ENCODE measurements at places on chromosomes 16 and 17. TPM values are rescaled to one million over a fixed set of nuclear protein-coding genes. Genes with fewer than 3 reads are reported as not detected.

Gene CACNG5
- not detected for polyA plus RNA-seq

Gene RNF157
- 15.4 TPM for polyA plus RNA-seq

Gene TAC4
- polyA plus RNA-seq = 1.6 TPM

Gene KRTAP4-5
- polyA plus RNA-seq = not detected

Gene P3H4
- polyA plus RNA-seq = 31.4 TPM

Gene EVI2B
- polyA plus RNA-seq = 4.0 TPM

- DNase-seq = no peak
Observed at GRCh38 chr16:50467559-50467942, 80.6 kb upstream of the NKD1 start.

DNA sequence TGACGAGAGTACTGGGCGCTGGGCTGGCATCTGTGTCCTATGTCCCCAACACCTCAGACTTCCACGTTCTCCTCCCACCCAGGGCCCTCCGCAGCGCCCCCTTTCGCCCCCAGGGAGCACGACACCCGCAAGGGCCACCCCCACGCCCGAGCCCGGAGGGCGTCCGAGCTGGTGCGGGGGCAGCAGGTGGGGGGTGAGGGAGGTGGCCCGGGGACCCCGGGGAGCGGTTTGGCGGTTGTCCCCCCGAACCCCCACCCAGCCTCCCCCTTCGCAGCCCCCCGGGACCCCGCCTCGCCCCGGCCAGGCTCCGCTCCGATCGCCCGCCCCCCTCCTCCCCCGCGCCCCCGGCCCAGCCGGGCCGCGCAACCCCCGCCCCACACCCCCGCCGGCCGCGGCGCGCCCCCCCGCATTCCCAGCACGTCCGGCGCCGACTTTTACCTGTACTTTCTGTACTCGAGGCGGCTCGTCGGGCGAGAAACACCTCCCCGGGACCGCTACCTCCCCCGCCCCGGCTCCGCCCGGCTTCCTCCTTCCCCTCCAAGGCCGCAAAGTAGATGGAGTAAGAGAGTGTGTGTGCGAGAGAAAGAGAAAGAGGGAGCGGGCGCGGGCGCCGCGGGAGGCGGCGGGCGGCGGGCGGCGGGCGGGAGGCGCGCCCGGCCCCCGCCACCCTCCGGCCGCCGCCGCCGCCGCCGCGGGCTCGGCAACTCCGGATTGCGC is 901 bp downstream of the CDYL2 start:
- peak; percentile 3 for DNase-seq

GRCh38 chr17:7221278-7222092 is 1.7 kb downstream of the ACADVL start:
- no peak for DNase-seq

GRCh38 chr16:4697848-4698291 is 4.5 kb downstream of the NUDT16L1 start:
- DNase-seq = no peak

DNA sequence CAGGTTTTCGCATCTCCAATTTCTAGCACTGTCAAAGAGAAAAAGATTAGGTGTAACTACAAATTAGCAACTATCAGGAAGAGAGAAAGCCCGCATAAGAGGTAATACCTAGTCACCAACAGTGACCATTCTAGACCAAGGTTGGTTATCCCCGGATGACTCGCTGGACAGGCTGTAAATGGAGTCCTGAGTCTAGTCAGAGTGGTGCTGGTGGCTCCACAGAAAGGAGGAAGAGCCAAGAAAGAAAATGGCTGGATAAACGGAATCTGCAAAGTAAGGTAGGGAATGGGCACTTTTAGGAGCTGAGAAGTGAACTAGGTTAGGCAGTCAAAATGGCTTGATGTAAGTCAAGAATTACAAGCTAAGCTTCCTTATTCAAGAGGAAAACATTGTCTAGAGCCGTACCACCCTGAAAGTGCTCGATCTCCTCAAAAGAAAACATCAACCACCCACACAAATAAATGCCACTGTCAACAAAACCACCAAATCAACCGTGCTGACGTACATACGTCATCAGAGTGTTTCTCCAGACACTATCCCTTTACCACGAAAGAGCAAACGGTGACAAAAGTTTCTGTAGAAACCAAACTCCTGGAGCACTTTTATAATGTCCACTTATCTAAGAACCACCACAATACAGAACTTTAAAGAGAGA is 2.2 kb downstream of the GSPT1 start:
- no peak for DNase-seq

DNA sequence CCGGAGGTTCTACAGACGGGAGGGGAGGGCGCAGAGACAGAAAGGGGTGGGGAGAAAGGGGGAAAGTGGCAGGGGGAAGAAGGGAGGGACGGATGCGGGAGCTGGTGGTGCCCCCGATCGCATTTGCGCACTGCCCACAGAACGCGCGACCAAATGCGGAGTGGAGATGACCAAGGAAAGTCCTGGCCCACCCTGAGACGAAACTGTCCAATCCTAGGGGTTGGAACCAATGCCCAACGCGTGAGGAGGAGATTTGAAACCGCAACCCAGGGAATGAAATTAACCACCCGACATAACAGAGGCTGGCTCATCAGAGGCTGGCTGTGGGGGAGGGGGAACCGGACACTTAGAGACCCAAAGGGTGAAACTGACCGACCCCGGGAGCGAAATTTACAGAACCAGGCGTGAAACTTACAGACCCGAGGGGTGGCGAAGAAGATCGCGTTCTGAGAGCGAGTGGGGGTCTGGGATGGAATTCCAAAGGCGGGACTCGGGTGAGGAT is 1.4 kb downstream of the HES7 start:
- DNase-seq = no peak

DNA sequence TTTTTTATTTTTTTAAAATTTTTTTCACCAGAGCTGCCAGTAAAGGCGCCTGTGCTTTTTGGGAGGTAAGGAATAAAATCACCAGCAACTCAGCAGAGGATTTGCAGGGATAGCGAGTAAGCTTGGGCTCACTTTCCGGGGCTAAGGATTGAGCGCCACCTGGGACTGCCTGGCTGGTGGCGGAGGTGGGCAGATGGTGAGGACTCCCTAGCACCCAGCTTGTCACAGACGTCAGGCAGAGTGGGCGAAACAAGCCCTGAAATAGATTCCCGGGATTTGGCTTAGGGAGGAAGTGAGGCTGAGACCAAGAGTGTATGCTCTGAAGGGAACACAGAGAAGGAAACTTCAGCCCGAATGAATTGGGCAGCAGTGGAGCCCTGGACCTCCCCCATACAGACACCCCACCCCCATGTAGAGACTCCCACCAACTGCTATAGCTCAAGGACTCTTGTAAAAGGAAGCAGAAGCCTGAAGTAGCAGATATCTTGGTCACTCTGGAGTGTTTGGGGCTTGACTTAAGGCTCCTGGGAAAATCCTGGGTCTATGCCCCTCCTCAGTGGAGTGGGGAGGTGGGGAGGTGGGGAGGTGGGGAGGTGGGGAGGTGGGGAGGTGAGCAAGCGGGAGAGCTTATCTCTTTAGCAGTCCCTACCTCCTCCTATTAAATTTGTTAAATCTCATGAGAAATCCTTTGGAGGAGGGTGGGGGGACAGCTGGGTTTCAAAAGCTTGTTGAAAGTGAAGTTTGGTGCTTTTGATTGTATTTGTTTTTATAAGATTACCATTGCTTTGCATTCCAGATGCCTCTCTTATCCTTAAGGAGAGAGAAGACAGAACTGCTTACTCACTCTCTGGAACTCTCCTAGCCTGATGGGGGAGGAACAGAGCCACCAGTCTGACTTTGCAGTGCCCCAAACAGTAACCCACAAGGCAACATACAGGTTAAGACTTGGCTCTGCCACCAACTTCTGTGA is 8.2 kb downstream of the ARL4D start:
- no peak for DNase-seq

DNA sequence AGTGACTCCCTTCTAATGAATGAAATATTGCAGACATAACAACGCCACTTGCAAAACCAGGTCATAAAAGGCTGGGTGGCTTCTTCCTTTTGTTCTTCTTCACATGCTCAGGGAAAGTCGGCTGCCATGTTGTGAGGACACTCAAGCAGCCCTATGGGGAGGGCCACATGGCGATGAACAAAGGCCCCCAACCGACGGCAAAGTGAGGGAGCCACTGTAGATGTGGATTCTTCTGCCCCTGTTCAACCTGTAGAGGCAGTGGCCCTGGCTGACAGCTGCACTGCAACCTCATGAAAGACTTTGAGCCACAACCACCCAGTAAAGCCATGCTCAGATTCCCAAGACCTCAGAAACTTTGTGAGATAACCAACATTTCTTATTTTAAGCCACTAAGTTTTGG is 203.5 kb upstream of the TNRC6C start:
- no peak for DNase-seq

GRCh38 chr16:17555176-17555575 is 84.4 kb upstream of the XYLT1 start:
- DNase-seq = no peak

GRCh38 chr16:11994143-11995119 is 17.9 kb downstream of the SNX29 start:
- no peak for DNase-seq

GRCh38 chr17:29084541-29085146 is 41.7 kb downstream of the PIPOX start:
- no peak for DNase-seq

DNA sequence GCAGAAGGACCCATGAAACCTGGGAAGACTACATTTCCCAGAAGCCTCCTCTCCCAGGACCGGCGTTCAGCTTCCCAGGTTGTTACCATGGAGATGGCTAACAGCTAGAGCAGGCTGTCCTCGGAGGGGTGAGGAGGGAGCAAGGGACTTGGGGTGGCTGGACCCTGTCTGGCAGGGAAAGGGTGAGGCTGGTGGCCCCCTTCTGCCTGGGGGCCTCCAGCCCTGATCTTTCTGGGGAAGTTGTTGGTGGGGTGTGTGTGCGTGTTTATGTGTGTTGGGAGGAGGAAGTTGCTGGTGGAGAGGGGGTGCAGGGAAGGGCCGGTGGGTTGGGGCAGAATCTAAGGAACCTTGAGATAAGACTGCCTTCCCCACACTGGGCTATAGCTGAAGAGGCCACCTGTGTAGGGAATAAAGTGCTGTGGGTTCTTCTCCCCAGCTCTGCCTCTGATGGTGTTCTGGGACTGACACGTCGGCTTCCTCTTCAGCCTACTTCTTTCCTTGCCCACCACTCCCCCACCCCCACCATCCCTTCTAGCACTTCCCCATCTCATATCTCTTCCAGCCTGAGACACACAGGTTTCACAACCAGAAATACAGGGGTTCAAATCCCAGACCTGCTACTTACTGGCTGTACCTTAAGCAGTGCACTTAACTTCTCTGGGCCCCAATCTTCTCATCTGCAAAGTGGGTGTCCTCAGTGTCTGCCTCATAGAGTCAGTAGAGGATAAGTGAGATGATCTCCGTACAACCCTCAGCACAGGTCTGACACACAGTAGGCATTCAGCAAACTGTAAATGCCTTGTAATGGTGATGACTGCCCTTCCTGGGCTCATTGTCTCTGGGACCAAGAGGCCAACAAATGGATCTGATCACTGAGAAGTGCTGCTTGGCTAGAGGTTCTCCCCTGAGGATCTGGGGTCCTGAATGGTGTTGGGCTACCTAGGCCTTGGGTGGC is at the start of gene DRC7:
Gene DRC7, plus strand, starts transcription at position 82 of the 955 bp plus-strand sequence. CDS start 3,144 bp downstream, outside the sequence.
- peak; percentile 35 for DNase-seq

DNA sequence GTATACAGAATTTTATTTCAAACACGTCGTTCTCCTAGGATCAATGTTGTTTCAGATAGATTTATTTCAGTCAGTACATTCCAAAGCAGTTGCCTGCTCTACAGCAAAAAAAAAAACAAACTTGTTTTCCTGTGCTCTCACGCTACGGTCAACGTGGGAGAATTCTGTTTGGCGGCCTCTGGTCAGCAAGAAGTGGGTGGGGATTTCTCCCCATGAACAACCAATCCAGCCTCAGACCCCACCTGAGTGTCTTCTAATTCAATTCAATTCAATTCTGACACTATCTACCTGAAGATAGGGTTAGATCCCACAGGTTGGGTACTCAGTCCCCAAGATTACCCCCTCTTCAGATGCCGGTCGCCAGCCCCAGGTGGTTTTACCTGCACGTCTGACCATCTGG is 22.1 kb downstream of the C17orf58 start:
- DNase-seq = no peak

DNA sequence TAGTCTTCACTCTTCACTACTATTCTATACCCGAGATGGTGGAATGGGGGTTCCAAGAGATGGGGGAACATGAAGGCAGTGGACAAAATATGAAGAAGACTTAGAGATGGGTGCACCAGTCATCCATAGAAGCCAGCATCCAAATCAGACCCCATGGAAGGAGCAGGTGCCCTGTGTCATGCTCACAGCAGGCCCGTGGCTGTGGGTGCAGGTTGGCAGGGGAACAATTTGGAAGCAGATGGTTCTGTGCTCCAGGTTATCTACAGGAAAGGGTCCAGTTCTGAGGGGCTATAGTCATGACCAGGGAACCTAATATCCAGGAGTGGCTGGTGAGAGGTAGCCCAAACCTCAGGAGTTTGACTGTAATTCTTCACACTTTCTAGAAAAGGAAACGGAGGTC is 9.6 kb upstream of the LPCAT2 start:
- no peak for DNase-seq

- no peak for DNase-seq
Observed at GRCh38 chr17:65504141-65504540, 57.3 kb downstream of the AXIN2 start.

DNA sequence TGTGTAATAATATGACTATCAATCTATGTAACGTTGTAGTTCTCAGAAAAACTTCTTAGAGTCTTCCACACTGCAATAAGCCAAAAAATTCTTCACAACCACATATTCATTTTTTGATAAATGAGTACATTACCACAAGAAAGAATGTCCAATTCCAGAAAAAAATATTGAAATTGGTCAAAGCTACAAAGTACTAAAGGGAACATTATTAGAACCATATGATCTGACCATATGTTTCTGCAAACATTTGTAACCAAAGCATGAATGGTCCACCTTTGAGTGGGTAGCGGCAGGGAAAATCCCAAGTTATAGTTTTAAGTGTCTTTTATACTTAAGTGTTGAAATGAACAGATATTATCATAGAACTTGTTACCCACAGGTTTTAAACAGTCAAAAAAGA is 71.7 kb upstream of the NACA2 start:
- no peak for DNase-seq

DNA sequence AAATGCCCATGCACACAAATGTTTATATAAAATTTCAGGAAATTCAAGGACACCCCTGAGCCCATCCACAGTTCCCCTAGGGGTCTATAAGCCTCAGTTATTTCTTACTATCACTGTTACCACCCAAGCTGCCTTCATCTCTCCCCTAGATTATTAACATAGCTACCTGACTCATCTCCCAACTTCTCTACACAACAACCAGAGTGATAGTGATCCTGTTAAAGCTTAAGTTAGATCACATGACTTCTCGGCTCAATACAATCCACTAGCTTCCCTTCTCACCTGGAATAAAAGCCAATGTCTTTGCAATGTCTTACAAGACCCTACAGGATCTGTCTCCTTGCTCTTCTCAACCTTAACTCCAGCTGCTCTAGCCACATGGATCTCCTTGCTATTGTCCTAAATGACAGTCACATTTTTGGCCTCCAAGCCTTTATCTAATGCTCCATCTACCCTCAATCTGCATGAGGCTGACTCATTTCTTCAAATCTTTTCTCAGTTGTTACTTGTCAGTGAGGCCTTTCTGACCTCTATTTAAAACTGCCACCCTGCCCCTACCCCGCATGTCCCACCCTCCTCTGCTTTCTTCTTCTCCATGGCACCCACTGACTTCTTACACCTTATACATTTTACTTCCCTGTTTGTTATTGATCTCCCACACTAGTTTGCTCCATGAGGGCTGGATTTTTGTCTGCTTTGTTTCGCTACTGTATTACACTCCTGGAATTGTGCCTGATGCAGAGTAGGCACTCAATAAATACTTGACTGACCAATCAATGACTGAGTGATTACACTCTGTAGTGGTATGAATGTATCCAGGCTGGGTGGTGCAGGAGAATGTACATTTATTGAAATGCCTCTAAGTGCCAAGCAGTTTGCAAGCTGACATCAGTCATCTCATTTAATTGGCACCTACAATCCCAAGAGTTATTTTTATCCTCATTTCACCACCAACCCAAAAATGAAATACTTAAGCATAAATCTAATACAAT is 5.2 kb upstream of the LIG3 start:
- DNase-seq = no peak
